Purkinje cell (primary cell): ENCODE measurements at places on chromosomes 3 and 15. TPM values are rescaled to one million over a fixed set of nuclear protein-coding genes. Genes with fewer than 3 reads are reported as not detected.

ATP13A4 gene
- 1.9 TPM in 2 replicates for polyA plus RNA-seq

GHSR gene
- not detected in 2 replicates for polyA plus RNA-seq

FOXL2NB gene
- polyA plus RNA-seq: not detected in 2 replicates

CELSR3 gene
- polyA plus RNA-seq: 0.59 and 1.1 TPM in 2 replicates
